ENCODE measurements at places on chromosomes 13 and 19.

- DNase-seq, result no peak
- no peaks in the 10 kb centered on the region for H3K27me3 ChIP-seq
- no peak overlapping the region for H3K4me3 ChIP-seq
- peaks cover 4% of the 10 kb centered on the region for H3K4me1 ChIP-seq
Observed at GRCh38 chr13:25868490-25868889, 183.3 kb downstream of the SHISA2 start.

DNA sequence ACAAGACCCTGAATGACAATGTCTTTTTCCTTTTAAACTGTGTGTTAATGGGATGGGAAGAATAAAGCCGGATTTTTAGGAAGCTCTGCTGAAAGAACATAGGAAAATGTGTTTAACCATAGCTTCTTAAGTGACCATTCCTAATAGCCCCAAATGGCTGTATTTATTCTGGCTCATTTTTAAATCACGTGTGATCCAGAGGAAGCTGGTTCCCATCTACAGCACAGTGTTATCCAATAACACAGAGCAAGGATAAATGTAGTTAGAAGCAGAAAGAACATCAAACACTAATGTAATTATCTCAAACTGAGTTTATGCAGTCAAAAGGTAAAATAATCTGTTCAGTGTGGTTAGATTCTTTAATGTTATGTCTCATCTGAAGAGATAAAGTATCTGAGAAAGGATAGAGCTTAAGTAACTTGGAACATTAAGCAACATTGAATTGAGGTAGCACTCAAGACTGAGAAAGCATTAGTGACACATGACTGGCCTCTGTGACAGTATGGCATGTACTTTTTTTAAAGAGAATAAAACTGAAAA, 853.3 kb downstream of the GPC5 start:
- no peak overlapping the region for H3K27ac ChIP-seq
- no peaks in the 10 kb centered on the region for H3K27me3 ChIP-seq
- DNase-seq, result no peak

- no peaks in the 10 kb centered on the region for H3K4me1 ChIP-seq
- H3K27me3 ChIP-seq, result no peaks in the 10 kb centered on the region
Observed at GRCh38 chr19:37698216-37698615, 21.3 kb downstream of the ZNF607 start.

DNA sequence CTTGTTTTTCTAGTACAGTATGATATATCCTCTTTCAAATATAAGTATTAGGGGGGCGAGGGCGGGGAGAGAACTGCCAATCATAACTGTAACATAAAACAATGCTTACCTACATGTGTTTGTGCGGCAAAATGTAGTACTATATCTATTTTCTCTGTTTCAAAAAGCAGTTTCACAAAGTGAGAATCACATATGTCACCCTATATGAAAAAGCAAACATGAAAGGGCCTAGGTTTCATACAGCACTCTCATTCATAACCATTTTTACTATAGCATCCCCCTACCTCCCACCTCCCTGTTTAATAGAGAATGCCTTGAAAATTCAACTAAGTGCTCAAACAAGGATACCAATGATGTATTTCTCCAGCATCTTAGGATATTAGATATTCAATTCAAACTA, 5.2 kb downstream of the TGDS start:
- H3K4me3 ChIP-seq, result no peak overlapping the region
- peaks cover 3% of the 10 kb centered on the region for H3K4me1 ChIP-seq
- H3K36me3 ChIP-seq, result peaks cover 47% of the 10 kb centered on the region
- no peak overlapping the region for H3K27ac ChIP-seq

DNA sequence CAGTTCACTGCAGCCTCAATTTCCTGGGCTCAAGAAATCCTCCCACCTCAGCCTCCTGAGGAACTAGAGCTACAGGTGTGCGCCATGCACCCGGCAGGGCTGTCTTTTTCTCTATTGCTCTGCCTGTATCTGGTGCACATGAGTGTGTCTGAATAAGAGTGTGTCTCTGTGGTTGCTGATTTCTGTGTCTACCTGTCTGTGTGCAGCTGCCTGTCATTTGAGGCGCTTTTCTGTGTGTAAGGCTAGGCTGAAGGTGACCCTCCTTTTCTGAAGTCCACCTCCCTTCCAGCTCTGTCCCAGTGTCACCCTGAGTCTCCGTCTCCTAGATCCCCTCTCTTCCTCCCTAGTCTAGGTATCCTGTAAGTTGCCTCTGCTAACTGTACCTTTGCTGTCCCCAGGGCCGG, 1.5 kb upstream of the PRR12 start:
- no peak overlapping the region for H3K4me3 ChIP-seq
- DNase-seq, result no peak
- no peaks in the 10 kb centered on the region for H3K27me3 ChIP-seq
- peaks cover 4% of the 10 kb centered on the region for H3K36me3 ChIP-seq
- H3K4me1 ChIP-seq, result peaks cover 7% of the 10 kb centered on the region
- H3K27ac ChIP-seq, result no peak overlapping the region

GRCh38 chr13:45162194-45162593, 38.7 kb downstream of the KCTD4 start:
- H3K36me3 ChIP-seq, result peaks cover 4% of the 10 kb centered on the region
- no peak overlapping the region for H3K4me3 ChIP-seq
- no peaks in the 10 kb centered on the region for H3K27me3 ChIP-seq
- DNase-seq, result peak; percentile 64

DNA sequence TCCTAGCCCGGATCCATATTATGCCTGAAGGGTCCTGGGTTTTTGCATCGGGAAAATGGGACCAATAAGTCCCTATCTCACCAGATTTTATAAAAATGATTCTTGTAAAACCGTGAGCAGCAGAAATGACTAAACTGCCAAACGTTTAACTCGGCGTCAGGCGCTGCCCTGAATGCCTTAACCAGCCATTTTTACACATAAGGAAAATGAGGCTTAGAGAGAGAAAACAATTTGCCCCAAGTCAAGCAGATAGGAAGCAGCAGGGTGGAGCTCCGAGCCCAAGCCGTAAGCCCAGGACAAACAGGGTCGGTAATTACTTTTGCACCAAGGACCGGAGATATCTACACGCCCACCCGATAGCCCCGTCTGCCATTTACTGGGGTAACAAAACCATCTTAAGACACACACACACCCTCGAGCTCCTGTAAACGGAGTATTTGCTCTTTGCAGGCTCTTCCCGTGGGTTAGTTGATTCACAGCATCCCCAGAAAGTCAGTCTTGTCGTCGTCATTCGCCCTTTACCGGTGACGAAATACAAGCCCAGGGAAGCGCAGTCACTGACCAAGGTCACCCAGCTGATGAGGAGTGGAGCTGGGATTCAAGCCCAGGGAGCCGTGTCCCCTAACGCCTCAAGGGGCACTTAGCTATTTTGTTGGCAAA, 16.0 kb upstream of the MRI1 start:
- H3K4me1 ChIP-seq, result peaks cover 14% of the 10 kb centered on the region
- peak; percentile 81 for DNase-seq
- peak overlapping the region; percentile 79 for H3K4me3 ChIP-seq
- H3K27ac ChIP-seq, result peak overlapping the region; percentile 81
- peaks cover 16% of the 10 kb centered on the region for H3K36me3 ChIP-seq
- no peaks in the 10 kb centered on the region for H3K27me3 ChIP-seq

DNA sequence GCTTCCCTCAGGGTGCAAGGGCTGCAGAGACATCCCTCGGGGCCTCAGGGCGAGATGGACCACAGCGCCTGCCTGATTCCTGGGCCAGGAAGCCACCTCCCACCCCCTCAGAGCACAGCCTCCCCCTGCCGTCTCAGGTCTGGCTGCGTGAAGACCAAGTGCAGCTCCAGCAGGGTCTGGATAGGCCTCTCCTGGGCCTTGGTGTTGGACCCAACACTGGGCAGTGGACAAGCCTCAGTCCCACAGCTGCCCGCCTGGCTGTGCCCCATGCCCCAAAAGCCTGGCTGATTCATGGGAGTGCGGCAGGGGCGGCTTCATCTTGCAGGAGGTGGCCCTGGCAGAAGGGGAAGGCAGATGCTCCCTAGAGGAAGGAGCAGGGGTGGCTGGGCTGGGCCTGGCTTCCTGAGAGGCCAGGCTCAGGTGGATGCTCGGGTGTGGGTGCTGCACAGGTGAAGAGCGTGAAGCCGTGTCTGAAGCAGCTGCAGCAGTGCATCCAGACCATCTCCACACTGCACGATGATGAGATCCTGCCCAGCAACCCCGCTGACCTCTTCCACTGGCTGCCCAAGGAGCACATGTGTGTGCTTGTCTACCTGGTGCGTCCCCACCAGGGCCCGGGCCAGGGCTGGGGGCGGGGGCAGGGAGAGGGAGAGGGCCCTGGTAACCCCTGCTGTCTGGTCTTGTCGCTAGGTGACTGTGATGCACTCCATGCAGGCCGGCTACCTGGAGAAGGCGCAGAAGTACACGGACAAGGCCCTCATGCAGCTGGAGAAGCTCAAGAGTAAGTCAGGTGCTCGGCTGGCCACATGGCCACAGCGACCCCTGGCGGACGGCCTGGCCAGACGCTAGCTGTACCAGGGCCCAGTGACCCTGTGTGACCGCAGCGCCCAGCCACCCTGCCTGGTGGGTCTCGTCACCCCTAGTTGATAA, 21.7 kb downstream of the MAU2 start:
- peak; percentile 62 for DNase-seq
- H3K4me3 ChIP-seq, result no peak overlapping the region
- H3K27me3 ChIP-seq, result no peaks in the 10 kb centered on the region
- no peak overlapping the region for H3K27ac ChIP-seq
- peaks cover 5% of the 10 kb centered on the region for H3K4me1 ChIP-seq

Data from mesenchymal stem cell (in vitro differentiated cells and primary cell).